ENCODE measurements at places on chromosomes 3 and 15.

- DNase-seq, result no peak
Measured at GRCh38 chr15:78076231-78077052, 1.1 kb downstream of the TBC1D2B start.

GRCh38 chr3:14371573-14372474 is 30.6 kb upstream of the SLC6A6 start:
- DNase-seq, result no peak

DNA sequence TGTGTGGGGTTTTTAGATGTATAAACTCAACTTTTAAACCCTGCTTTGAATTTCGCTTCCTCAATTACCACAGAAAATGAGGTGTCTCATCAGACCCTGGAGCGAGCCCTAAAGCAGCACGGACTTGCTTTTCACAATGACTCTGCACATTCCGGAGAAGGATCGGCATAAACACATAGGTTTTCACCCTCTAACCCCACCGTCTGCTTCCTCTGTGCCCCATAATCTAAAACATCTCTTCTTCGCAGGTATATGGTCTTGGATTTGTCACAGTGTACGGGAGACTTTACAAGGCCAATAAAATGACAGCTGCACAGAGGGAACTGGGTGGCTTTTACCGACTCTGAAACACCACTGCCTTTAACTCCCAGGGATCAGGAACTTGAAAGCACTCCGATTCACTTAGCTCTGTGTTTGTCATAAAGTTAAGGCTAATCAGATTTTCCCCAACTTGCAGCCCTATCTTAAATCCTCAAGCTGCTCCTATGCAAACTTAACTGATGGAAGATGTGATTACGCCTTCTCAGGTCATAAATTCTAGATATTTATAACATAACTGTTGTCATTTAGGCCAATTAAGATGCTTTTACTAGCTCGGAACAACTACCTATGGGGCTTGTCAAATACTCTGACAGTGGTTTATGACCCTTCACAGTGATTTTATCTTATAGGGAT is 133.4 kb upstream of the WNT5A start:
- DNase-seq, result no peak

- no peak for DNase-seq
Measured at GRCh38 chr3:135495891-135496290, 469.6 kb upstream of the PPP2R3A start.

- no peak for DNase-seq
Measured at GRCh38 chr3:128266453-128266852, 113.2 kb downstream of the EEFSEC start.

- no peak for DNase-seq
Measured at GRCh38 chr3:5160321-5160720, 27.2 kb upstream of the EDEM1 start.

DNA sequence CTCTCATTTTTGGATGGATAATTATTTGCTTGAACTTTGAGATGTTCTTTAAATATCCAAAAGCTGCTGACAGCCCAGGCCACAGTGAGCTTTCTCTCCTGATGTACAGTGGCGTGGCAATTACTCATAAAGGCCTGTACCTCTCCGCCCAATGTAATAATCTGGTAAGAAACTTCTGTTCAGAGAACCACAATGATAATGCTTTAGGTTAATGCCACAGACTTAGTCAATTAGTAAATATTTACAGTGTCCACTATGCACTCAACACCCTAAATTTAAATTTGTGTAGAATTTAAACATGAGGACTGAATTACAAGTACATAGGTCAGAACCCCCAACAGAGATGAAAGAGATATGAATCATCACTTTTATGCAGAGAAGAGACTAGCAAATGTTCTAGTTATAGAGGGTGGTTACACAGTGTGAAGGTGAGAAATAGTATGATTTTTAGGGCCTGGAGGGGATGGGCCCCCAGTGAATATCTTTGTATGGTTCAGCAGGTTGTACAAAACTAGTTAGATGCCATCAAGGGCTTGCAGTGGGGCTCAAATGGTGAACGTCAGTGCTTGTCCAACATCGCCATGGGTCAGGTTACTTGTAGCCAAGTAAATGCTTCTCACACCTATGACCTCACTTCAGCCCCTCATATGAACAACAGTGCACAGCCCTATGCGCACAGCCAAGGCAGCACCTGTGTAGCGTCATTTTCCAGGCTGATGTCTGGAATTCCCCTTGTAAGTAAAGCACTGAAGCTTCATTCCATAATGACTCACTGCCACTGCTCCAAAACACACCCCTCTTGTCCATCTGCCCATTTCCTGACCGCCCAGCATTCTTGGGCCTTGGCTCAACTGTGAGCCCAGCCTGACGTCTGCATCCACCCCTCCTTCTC is 13.3 kb downstream of the ABHD2 start:
- DNase-seq, result peak; percentile 44

- DNase-seq, result no peak
Measured at GRCh38 chr3:155835341-155836071, 18.7 kb downstream of the SLC33A1 start.

DNA sequence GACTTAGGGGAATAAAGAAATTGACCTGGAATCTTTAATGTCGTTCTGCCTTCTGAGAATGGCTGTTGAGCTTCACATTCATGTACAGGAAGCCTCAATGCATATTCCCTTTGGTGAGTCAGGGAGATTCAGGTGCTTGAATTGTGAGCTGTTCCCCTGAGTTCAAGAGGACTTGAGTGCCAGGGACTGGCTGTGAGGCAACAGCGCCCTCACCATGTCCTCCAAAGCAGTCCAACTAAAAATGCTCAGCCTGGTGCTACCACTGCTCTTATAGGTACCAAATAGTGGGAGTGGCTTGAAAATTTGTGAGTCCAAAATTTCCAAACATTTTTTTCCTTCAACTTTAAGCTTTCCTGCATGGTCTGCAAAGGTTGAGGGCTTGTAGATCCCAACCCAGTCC is 54.1 kb downstream of the LEO1 start:
- no peak for DNase-seq

DNA sequence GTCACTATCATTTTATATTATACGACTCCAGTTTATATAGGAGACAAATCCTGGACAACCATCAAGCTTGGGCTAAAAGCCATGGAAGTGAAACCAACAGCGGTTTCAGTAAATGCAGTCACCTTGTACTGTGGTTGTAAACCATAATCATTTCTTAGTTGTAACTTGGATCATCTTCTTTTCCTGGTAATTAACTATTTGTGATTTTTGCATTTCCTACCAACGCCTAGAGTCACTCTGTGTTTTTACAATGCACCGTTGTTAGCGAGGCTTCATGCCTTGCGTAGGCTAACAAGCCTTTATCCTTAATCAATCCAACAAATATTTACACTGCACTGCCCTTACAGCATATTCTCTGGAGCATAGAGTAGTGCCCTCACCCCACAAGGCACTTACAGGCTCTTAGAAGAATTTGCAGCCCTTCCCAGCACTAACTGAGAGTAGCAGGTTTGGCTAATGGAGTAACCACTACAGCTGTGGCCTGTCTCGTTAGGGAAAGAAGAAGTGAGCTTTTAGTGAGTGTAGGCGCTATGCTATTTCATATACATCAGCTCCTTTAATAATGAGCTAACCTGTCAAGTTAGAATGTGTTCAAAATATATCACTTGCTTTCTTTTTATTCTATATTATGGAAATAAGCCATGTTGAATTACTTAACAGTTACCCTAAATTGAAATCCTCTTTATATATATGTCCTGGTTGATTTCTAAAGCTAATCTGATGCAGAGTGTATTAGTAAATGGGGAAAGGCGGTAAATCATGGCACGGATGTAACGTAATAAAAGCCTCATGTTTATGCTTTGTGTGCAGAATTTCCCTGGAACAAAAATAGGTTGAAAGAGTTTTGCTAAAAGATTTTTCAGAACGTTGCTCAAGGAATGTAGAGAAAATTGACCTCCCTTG is 62.8 kb downstream of the ABHD2 start:
- DNase-seq, result no peak

- no peak for DNase-seq
Measured at GRCh38 chr15:35827911-35828310, 281.9 kb upstream of the DPH6 start.

GRCh38 chr15:63663906-63664305 is 66.7 kb downstream of the FBXL22 start:
- DNase-seq, result no peak

DNA sequence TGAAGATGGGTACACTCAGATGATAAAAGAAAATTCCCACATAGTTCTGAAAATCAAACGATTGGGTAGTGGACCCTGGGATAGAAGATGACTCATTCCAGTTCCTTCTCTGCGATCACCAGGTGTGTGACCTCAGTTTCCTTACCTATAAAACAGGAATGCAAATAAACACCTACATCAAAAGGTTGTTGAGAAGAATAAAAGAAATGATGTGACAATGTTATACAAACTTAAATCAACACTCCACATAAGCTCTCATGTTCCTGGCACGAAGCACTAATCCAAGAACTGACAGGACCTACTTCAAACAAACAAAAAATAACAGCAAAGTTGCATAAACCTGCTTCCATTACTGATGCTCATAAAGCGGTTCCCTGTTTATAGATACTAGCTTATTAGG is 69.2 kb downstream of the RORA start:
- DNase-seq, result no peak

DNA sequence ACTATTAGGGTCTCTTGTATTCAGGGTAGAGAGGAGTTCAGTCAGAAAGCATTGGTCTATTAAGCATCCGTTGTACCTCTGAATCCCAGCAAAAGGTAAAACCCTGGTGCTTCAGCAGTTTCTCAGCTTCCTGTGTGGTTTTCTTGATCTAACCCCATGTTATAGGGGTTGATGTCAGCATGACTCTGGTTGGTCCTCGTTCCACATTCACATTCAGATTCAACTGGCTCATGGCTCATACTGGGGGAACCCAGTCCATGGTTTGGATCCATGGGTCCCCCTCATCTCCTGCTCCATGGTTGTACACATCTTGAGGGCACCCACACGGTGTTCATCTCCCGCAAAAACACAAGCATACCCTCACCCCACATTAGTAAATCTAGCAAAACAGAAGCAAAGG is 47.7 kb upstream of the C2CD4B start:
- DNase-seq, result no peak

- no peak for DNase-seq
Measured at GRCh38 chr15:92083190-92083589, 229.7 kb downstream of the SLCO3A1 start.

- DNase-seq, result peak; percentile 17
Measured at GRCh38 chr3:119497820-119498185, 544 bp upstream of the TIMMDC1 start.

GRCh38 chr3:25910997-25911396 is 121.1 kb downstream of the OXSM start:
- DNase-seq, result peak; percentile 61

DNA sequence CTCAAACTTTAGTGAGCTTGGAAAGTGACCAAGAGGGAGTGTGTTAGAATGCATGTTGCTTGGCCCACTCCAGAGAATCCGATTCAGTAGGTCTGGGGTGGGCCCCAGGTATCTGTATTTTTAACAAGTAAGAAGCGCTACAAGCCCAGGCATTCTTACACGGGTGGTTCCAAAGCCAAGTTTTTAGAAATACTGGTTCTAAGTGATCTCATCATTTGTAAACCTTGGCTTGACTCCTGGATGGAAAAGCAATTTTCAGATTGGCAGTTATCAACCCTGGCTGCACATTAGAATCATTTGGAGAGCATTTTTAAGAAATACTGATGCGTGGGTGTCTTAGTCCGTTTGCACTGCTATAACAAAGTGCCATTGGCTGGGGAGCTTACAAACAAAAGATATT is 27.3 kb upstream of the ST8SIA2 start:
- no peak for DNase-seq

- DNase-seq, result no peak
Measured at GRCh38 chr3:193040836-193041672, 123.4 kb upstream of the MB21D2 start.

GRCh38 chr15:47888385-47889100 is 171.2 kb downstream of the SEMA6D start:
- no peak for DNase-seq

- no peak for DNase-seq
Measured at GRCh38 chr3:73432023-73432705, 192.6 kb downstream of the PDZRN3 start.

DNA sequence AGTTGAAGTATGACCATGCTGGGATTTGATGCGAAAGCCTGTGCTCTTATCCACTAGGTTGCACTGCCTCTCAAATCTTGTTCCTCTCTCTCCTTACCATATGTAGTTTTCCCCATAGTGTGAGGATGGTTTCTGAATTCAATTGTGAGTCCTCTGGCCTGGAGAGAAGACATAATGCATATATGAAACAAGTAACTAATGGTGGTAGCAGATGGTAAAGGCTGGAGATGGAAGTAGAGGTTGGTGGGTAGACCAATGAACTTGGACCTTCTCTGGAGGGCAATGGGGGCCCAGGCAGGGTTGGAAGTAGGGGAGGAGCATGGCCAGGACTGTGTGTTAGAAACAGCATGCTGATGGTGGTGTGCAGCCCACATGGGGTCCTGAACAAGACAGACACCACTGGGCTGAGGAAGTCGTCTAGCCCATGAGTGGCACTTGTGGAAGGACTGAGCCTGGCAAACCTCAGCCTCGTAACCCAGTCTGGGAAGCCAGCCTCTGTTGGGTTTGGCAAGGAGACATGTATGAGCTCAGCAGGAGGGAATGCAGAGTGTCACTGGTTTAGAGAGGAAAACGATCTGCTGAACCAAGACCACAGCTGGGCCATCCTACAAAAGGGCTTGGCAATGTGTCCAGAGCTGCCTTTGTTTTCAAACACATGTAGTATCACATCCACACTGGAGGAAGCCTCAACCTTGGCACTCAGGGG is 18.5 kb upstream of the LMCD1 start:
- DNase-seq, result peak; percentile 92

DNA sequence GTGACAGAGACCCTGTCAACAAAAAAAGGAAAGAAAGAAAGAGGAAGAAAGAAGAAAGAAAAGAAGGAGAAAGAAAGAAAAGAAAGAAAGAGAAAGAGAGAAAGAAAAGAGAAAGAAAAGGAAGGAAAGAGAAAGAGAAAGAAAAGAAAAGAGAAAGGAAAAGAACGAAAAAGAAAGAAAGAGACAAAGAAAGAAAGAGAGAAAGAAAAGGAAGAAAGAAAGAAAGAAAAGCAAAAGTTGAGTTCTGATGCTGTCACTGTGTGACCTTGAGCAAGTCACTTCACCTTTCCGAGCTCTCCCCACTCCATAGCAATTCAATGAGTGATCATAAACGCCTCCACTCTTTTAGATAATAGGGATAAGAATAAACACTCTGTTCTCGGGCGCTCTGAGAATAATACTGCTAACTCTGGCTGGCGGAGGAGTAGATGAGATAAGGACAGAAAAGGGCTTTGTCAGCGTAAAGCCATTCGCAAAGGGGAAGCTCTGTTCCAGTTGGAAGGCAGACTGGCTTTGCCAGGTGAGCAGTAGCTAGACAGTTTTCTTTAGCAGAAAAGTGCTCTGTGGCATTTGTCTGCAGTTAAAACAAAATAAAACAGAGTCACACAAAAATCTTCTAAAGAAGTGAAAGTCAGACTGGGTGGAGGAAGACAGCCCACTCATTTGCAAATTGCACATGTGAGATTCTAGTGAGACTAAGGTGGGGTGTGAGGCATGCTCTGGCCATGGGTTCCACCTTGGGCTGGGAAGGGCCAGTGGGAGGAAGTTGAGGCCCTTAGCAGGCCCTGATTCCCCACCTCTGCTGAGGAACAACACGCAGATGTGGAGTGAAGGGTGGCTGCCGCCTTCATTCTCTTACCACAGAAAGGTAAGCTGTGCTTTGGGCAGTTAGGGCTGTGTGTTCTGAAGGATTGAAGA is 9.6 kb upstream of the FLNB start:
- DNase-seq, result peak; percentile 66

Measured in head of caudate nucleus (tissue), 42 donors.